ENCODE measurements at places on chromosomes 7 and 10. TPM values are rescaled to one million over a fixed set of nuclear protein-coding genes. Genes with fewer than 3 reads are reported as not detected.

- no peaks in the 10 kb centered on the region for H3K27me3 ChIP-seq
- H3K36me3 ChIP-seq: no peaks in the 10 kb centered on the region
- no peaks in the 10 kb centered on the region for H3K4me1 ChIP-seq
- H3K4me3 ChIP-seq: no peak overlapping the region
Measured at GRCh38 chr7:12485845-12486244, 82.2 kb upstream of the VWDE start.

GRCh38 chr7:884191-885003, 8.0 kb downstream of the GET4 start:
- peaks cover 72% of the 10 kb centered on the region for H3K4me1 ChIP-seq
- H3K4me3 ChIP-seq: no peak overlapping the region
- H3K27me3 ChIP-seq: no peaks in the 10 kb centered on the region
- H3K36me3 ChIP-seq: no peaks in the 10 kb centered on the region
- no peak overlapping the region for H3K27ac ChIP-seq

DNA sequence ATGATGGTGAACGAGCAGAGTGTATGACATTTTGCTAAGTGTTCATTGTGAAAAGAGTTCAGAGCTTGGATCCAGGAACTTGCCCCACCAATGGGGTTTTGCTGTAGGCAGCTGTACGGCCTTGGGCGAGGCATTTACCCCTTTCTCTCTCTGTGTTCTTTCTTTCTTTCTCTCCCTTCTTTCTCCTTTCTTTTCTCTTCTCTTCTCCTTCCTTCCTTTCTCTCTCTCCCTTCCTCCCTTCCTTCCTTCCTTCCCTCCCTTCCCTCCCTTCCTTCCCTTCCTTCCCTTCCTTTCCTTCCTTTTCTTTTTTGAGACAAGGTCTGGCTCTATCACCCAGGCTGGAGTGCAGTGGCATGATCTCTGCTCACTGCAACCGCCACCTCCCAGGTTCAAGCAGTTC, 45.3 kb upstream of the KMT2C start:
- H3K27ac ChIP-seq: no peak overlapping the region
- no peak for DNase-seq
- no peak overlapping the region for H3K4me3 ChIP-seq

The VSTM4 gene
- total RNA-seq: 1.8 TPM

Data from gastrocnemius medialis (tissue), 4 donors.